Activated T-helper 17 cell treated with anti-CD3 and anti-CD28 coated beads, Interleukin-2, amount 50 U/mL, for 72 hours (primary cell): ENCODE measurements at places on chromosomes 2 and 18. TPM values are rescaled to one million over a fixed set of nuclear protein-coding genes. Genes with fewer than 3 reads are reported as not detected.

L3MBTL4 gene
- total RNA-seq, result 0.19 TPM

OLA1 gene
- 123 TPM for total RNA-seq

ACOXL gene
- total RNA-seq, result not detected

TLX2 gene
- total RNA-seq, result 0.39 TPM

OTX1 gene
- total RNA-seq, result not detected

- ATAC-seq, result no peak
Observed at GRCh38 chr2:99640635-99641151, 150.9 kb upstream of the REV1 start.

- no peak for ATAC-seq
Observed at GRCh38 chr2:42049221-42050009, 1.6 kb downstream of the PKDCC start.
